ENCODE measurements at places on chromosomes 12 and 14.
A peak's percentile ranks its signal among the peaks of the same experiment; 100 is the strongest.

GRCh38 chr12:76976777-76977382 lies 88.5 kb downstream of the E2F7 start:
- no peak for DNase-seq

- no peak for DNase-seq
These were observed at the start of gene GZMB for GRCh38 chr14:24634158-24634557. GZMB (minus strand) TSS chr14:24634190; CDS start chr14:24634160, 30 bp downstream.

- DNase-seq: no peak
These were observed 110.0 kb downstream of the ADCK1 start for GRCh38 chr14:77909911-77910310.

DNA sequence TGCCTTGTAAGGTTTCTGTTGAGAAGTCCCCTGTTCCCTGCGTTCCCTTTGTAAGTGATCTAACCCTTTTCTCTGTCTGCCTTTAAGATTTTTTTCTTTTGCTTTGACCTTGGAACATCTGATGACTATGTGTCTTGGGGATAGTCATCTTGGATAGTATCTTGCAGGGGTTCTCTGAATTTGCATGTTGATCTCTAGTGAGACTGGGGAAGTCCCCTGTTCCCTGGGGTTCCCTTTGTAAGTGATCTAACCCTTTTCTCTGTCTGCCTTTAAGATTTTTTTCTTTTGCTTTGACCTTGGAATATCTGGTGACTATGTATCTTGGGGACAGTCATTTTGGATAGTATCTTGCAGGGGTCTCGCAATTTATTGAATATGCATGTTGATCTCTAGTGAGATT lies 38.2 kb upstream of the TMX1 start:
- no peak for DNase-seq

GRCh38 chr12:48288387-48289268 lies 62.1 kb downstream of the ZNF641 start:
- DNase-seq: no peak

- DNase-seq: no peak
These were observed 22.7 kb downstream of the TRAFD1 start for GRCh38 chr12:112148031-112148513.

GRCh38 chr12:1635301-1636095 lies 6.5 kb downstream of the WNT5B start:
- DNase-seq: no peak

GRCh38 chr12:2453761-2454090 lies 341.0 kb upstream of the FKBP4 start:
- DNase-seq: no peak

DNA sequence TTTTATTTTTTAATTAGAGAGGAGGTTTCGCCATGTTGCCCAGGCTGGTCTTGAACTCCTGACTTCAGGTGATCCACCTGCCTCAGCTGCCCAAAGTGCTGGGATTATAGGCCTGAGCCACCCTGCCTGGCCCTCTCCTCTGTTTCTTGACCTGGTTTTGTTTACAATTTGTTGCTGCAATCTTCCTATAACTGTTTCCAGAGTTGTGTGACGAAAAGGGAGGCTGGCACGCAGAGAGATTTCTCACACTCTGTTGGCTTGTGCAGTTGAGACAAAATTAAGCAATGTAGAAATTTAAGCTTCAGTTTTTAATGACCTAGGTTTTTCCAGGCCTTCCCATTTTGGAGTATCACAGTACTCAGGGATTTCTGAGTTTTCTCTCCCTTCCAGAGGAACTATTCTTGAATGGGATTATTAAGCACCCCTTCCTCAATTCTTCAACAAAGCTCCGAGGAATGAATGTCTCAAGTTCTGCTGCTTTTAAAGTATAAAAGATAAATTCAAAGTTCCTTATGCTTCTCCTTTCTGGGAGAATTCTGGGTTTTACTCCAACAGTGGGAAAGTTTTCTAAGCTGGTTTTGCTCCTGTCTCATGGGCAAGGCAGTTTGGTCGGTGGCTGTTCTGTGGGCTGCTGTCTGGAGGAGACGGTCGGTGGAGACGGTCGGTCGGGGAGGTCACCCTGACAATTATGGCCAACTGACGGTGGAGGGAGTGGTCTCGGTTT lies 20.4 kb upstream of the FOS start:
- DNase-seq: no peak

DNA sequence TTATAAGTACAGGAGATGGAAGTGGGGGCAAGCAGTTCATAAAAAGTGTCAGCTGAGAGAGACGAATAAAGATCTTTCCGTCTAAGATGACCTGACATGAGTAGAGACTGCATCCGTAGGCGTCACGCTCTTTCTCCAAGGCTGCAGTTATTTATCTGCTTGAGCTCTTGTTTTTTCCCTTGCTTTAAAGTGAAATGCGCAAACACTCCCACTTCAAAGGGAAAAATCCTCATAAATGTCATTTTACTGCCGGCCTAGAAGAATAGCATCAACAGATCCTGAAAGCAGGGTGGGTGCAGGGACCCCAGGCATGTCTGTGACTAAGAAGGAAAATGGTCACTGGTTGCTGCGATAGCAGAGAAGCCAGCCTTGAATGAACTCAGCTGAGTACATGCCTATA lies 647.4 kb downstream of the MED13L start:
- no peak for DNase-seq

- DNase-seq: no peak
These were observed 45.3 kb upstream of the PLBD1 start for GRCh38 chr12:14612898-14613445.

DNA sequence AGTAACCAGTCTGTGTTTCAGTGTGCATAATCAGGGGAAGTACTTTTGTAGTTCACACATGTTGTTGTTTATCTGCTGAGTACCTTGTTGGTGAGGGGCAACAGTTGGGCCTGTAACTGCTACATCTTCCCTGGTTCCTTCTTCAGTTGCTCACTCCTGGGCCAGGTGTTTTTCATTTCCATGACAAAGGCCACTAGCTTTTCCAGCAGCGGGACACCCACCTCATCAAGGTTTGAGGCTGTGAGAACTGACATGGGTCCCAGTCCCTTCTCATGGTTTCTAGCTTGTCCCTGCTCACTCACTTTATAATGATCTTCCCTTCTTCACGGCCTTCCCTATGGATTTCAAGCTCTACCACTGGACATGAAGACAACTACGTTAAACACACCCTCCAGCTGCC lies 1.5 kb upstream of the NOXRED1 start:
- DNase-seq: no peak

- peak; percentile 39 for DNase-seq
These were observed 324.5 kb downstream of the PCNX1 start for GRCh38 chr14:71231521-71232393.

DNA sequence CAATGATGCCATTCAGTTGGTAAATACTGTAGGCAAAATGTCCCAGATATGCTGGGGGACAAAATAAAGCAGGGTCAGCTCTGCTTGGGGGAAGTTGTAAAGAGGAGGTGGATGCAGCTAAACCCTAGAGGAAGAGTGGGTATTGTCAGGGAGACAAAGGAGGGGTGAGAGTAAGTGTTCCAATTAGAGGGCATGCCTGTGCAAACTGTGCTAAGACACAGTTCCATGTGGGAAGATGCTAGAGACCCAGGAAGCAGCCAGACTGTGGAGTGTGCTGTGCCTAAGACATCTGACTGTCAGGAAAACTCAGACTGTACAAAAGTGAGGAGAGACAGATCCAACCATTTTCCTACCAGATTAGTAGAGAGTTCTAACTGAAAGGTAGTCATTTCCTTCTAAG lies 474.3 kb downstream of the ATP23 start:
- DNase-seq: no peak

GRCh38 chr12:75137896-75138295 lies 71.7 kb downstream of the KCNC2 start:
- no peak for DNase-seq
